Bone marrow (tissue), 2 donors: ENCODE measurements at places on chromosomes 16 and 17.

GRCh38 chr16:86431540-86431939, 78.8 kb upstream of the FOXF1 start:
- no peak for DNase-seq

DNA sequence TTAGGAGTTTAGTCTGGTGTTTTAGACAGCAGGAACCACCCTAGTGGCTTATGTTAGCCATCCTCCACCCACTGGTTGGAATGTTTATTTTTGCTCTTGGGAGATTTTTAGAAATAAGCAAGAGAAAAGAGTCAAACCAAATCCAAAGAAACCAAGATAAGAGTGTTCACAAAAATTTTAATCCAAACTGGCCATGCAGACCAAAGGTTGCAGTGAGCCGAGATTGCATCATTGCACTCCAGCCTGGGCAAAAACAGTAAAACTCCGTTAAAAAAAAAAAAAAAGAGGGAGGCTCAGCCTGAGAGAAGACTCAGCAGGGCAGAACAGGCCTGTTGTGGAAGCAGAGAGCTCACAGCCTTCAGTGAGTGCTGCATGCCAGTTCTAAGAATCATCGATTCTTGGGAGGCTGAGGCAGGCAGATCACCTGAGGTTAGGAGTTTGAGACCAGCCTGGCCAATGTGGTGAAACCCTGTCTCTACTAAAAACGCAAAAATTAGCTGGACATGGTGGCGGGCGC, 12.2 kb upstream of the C16orf54 start:
- DNase-seq = no peak

DNA sequence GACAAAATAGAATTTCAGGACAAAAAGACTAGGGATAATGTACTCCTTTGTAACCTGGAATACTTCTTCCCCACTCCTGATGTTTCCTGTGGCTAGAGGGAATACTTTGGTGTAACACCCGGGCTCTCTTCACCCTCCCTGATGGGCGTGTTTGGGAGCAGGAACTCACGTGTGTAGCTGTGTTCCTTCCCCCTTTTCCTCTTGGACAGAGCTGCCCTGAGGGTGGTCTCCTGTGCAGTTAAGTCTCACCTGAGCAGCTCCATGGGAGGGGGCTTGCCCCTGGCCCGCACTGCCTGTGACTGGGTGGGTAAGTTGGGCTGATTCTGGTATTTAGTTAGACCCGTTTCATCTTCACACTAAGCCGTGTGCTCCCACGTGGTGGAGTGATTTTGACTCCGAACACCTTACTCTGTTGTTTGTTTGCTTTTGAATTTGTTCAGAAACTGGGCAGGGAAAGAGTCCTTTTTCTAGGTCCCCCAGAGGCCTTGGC, 87.9 kb downstream of the OR1D5 start:
- no peak for DNase-seq

DNA sequence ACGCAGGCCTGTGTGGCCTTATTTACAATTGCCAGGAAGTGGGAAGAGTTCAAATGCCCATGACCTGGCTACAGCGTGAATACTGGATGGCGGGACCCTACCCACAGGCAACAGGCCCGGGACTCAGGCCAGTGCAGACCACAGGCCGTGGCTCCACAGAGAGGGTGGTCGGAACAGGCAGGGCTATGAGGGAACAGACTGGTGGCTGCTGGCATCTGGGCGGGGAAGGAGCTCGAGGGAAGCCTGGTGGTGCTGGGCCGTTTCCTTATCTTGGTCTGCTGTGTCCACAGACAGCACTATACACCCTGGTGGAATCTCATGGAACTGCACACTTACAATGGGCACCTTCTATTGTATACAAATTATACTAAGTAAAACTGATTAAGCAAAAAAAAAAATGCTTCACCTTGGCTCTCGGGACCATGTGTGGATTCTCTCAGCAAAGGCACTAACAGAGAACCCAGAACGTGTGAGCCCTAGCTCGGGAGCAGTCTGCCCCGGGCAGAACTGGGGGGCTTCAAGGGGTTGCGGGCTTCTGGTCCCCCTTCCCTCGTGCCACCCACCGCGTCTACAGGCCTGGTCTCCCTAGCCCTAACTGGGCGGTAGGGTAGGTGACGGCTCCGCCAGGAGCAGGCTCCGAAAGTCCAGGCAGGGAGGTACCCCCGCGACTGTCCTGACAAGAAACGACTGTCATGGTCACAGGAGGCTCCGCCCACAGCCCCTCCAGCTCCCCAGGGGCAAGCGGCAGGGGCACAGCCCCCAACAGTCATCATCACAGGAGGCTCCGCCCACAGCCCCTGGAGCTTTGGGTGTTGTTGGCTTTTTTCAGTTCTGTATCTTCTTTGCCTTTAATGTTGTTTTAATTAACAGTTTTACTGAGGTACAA, 21.8 kb downstream of the CEP131 start:
- peak; percentile 63 for DNase-seq

GRCh38 chr17:73533781-73534180, 110.5 kb downstream of the SDK2 start:
- DNase-seq = no peak

- DNase-seq = no peak
These were observed 2.9 kb downstream of the SPATA32 start for GRCh38 chr17:45258981-45259380.

GRCh38 chr16:27806388-27806787, 256.4 kb downstream of the KATNIP start:
- DNase-seq = no peak

DNA sequence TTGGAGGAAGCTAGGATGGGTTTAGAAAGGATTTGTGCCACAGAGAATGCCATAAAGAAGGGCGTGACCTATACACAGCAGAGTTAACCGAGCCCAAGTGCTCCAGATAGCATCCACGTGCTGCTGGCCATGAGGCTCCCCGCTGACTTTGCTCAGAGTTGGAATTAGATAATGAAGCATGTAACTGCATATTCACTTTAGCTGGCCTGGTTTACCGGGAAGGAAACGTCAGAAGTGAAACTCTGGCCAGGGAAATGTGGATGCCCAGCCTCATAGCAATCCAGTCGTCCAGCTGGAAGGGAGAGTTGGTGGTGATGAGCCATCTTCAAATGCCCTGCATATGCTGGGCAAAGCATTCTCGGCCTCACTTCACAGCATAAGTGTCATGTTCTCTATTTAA, 6.1 kb downstream of the KRT35 start:
- DNase-seq = no peak
